H4 (cell line): ENCODE measurements at places on chromosomes 1 and 21.

GRCh38 chr1:223264529-223264928 lies 99.4 kb downstream of the SUSD4 start:
- no peak for DNase-seq

DNA sequence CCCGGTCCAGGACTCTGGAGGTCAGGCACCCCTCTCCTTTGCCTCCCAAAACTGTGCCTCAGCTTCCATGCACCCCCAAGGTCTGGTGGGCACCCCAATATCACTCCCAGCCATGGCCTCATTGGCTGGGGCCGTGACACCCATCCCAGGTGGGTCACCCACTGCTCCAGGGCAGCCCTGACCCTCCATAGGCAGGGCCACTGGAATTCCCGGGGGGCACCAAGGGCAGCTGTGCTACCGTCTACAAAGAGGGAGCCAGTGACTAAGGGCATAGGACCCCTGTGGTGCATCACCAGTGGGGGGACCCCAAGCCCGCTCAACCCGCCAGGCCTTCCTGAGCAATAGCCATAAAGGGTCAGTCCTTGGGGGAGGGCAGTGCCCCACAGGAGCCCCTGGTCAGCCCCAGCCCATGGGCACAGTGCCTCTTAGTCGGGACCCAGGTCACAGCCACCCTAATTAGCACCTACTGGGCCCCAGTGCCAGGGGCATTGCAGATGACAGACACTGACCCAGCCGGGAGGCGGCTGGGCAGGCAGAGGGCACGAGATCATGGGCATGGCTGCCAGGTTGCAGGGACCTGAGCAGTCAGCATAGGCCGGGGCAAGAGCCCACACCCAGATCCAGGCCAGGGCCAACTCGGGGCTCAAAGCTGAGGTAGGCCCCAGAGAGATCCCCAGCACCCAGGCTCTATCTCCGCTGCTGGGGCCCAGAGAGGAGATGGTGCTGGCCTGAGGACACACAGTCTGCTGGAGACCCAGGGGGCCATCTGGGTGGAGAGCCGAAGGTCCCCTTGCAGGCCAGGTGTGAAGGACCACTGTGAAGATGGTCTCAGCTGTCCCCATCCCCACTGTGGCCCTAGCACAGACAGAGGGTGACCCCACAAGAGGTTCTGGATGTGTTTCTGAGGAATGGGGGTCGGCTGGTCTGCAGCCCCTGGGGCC lies 19.0 kb upstream of the ARF1 start:
- DNase-seq = no peak

DNA sequence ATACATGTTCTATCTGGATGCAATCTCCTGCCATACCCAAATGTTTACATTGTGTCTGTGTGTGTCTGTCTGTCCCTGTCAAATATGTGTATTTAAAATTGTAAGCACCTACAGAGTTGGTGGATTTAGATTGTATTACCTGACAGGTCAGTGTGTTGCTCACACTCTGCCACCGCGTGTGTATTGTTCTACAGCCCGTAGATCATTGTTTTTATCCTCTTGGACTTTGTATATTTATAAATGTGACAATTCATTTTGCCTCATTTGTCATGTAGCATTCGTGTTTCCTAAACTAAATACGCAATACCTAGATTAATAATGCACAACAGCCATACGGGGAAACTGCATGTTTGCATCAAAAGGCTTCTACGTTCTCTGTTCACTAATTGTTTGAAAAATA lies 634 bp downstream of the ALG14 start:
- no peak for DNase-seq

DNA sequence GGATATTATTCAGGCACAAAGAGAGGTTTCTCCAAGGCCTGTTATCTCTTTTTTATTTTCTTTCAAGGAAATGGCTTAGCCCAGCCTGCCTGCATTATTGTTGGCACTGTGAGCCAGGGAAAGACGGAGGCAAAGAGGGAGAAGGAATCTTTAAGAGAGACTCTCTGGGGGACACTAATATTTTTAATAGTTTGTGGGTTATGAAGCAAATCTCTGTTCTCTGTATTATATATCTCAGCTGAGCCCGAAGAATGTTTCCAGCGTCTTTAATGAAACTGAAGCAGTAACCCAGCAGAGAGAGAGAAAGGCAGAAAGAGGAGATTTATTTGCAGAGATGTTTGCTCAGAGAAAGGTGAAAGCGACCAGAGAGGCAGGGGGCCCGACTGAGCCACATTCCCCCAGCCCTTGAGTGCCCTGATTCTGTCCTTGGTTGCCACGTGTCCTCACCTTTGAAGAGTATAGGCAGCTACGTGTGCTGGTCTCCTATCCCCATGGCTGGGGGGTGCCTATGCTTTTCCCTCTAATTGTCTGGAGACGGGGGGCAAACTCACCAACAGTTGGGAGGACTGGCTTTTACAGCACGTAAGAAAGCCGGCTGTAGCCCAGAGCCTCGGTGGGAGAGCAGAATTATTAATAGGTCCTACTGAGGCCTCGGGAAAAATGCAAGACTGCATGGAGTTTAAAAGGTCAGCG lies 166.4 kb downstream of the TRABD2B start:
- DNase-seq = no peak

GRCh38 chr1:64877151-64877550 lies 89.2 kb downstream of the JAK1 start:
- DNase-seq = no peak

- peak; percentile 14 for DNase-seq
Measured at GRCh38 chr1:173475564-173476196, 1.5 kb upstream of the PRDX6 start.

DNA sequence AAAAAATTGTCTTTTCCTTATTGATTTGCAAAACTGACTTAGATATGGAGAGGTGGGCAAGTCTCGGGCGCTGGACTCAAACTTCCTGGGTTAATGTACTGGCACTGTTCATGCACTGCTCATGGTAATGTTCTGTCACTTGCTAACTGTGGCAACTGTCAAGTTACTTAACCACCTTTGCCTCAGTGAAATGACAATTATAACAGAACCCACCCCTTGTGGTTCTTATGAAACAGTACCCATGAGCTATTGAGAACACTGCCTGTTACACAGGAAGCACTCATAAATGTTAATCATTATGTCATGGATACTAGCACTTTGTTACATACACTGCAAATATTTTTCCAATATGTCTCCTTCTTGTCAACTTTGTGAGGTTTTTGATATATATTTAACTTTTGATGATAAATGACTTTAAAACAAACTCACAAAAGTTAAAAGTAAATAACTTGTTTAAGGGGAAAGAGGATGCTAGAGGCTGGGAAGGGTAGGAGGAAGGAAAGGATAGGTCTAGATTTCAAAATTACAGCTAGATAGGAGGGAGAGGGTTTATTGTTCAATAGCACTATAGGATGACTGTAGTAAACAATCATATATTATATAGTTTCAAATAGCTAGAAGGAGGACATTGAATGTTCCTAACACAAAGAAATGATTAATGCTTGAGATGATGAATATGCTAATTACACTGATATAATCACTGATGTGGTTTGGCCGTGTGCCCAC lies 342.5 kb downstream of the ADGRL2 start:
- no peak for DNase-seq

DNA sequence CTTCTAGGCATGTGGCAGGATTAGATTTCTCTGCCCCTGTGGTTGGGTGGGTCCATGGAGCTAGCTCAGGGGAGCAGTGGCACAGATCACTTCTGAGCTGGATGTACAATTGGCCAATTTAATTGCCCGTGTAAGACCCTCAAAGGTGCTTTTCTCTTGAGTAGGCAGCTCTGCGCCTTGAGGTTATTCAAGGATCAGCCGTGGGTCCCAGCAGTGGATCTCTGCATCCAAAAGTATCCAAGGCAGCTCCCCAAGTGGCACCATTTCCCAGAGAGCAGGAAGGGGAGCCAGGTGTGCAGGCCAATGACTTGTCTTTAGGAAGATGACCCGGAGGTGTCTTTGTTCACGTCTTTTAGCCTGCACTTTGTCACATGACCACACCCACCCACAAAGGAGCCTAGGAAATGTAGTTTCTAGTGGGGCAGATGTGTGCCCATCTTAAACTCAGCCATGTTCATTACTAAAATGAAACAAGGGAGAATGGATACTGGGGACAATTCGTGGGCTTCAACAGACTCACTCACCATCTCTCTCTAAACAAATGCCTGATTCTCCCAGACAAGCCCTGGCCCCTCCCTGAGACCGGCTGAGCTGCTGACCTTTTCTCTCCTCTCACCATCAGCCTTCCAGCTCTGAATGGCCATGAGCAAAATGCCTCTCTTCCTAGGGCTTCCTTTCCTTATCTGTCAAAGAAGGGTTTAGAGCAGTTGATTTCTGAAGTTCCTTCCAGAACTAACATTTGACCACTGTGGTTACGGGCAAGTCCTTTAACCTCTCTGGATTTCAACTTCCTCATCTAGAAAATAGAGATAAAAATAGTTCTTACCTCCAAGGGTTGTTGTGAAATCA lies 41.4 kb upstream of the TENT5C start:
- no peak for DNase-seq

GRCh38 chr21:45019887-45020537 lies 54.4 kb upstream of the ADARB1 start:
- DNase-seq = no peak

DNA sequence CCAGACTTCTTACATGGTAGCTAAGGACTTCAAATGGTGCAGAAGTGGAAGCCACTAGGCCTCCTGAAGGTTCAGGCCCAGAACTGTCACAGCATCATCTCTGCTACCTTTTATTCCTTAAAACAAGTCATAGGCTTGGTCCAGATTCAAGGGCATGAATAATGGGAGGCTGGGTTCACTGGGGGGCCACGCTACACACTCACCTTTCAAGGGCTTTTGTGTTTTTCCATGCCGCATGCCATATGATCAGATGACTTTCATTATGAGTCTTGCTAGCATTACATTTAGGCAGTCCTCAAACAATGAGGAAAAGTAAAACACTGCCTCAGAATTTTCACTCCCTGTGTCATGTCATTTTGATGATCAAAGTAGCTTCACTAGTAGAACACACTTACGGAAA lies 83.4 kb downstream of the VPS26C start:
- no peak for DNase-seq

DNA sequence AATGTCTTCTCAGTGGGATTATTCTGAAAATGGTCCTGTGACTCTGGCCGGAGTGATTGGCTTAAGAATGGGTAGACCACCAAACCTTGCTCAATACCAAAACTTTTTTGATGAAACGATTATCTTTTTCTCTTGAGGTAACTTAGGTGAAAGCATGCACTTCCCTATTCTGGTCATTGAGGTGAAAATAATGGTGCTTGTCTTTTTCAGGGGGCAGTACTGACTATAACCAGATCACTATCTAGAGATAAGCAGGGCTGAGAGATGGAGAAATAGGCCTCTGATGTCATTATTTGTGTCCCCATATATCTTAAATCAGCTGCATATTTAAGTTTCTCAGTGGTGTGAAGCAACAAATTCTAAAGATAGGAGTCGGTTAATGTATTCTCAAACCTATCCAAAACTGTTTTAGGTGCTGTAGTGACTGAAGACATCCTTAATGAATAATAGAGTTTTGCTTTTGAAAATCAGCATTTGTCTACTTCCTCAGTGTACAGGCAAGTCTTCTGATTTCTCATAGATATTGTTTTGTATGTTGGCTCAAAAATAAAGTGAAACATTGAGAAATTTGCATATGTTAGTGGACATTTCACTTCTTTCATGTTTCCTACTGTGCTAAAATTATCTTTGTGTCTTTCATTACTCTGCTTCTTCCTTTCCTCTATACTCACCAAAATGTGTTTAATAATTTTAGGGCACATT lies 735.3 kb upstream of the ADGRL4 start:
- DNase-seq = no peak

DNA sequence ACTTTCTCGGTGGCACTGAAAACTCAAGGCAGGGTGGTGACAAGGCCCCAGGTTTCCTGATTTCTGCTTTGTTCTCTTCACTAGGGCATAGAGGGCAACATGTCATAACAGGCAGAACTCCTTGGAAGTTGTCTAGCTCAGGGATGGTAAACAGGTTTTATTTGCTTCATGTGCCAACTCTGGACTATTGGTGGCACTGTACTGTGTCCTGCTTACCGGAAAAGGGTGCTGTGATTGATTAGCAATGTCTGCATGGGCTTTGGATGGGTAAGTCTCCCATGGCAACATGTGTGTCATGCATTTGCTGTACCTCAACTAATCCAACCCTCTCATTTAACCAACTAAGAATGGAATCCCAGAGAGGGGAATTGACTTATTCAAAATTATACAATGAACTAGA lies 70.7 kb upstream of the USP24 start:
- peak; percentile 38 for DNase-seq

DNA sequence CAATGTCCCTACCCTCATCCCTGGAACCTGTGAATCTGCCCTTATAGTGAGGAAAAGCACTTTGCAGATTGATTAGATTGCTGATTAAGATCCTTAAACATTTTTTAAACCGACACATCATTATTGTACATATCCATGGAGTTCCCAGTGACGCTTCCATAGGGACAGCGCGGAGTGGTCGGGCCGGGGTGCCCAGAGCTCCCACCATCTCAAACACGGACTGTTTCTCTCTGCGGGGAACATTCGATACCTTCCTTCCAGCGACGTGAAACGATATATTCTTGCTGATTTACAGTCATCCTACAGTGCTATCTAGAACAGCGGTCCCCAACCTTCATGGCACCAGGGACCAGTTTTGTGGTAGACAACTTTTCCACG lies 4.0 kb downstream of the KRTAP10-12 start:
- DNase-seq = no peak

DNA sequence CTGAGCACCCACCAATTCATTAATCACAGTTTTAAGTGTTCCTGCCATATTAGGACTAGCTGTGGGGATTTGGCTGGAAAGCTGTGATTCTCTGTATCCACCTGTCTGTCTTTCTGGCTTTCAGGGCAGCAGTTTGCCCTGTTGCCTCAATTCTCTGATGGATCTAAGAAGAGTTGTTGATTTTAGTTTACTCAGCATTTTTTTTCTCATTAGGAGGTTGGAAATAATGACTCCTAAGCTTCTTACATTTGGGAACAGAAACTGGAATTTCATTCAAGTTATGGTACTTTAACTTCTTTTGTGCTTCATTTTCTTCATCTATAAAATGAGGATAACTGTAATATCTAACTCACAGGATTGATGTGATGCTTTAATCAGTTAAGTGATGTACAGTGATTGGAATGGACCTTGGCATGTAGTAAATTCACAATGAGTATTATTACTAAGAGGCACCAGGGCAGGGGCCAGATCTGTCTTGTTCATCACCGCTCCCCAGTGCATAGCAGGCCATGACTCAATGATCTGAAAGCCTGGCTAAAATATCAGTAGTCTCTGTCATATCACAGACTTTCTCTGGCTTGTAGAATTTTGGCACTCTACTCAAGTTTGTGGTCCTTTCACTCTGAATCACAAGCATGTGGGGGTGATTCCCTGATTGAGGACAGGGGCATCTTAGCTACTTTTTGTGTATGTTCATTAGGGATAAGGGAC lies 51.4 kb upstream of the GREM2 start:
- no peak for DNase-seq
